ENCODE measurements at places on chromosomes 5 and 9.
A peak's percentile ranks its signal among the peaks of the same experiment; 100 is the strongest.

DNA sequence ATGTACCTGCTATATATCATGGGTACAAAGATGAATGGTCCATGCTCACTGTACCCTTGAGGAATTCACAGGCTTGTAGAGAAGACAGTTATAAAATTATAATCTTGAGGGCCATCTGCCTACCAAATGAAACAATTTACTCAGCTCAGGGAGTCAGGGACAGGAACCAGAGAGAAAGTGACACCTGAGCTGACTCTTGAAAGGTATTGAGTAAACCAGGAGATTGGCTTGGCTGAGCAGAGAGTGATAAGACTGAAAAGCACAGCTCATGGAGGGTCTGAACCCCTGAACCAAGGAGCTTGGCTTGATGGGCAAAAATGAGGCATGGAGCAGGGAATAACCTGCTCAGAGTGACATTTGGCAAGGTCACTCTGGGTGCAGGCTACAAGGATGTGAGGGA, 147.3 kb downstream of the FAM114A2 start:
- no peak for DNase-seq

- DNase-seq = no peak
Measured at GRCh38 chr5:147629196-147629595, 119.3 kb upstream of the DPYSL3 start.

DNA sequence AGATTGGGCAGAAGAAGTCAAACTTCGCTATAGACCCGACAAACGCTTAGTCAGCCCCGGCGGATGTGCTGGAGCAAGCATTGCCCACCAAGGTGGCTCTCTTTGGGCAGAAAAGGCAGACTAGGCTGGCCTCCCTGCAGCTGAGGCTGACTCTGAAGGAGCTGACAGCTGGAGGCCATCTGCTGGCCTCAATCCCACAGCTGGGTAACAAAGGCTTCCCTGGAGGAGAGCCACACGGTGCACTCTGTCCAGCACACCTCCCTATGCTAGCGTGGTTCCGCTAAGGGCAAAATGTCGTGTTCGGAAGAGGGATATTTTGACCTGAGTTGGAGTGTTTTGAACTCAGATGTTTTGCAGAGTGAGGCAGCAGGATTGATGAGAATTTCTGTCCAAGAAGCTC, 103.5 kb upstream of the PTCH1 start:
- DNase-seq = no peak

- no peak for DNase-seq
Measured at GRCh38 chr9:134396825-134397224, 70.6 kb downstream of the RXRA start.

DNA sequence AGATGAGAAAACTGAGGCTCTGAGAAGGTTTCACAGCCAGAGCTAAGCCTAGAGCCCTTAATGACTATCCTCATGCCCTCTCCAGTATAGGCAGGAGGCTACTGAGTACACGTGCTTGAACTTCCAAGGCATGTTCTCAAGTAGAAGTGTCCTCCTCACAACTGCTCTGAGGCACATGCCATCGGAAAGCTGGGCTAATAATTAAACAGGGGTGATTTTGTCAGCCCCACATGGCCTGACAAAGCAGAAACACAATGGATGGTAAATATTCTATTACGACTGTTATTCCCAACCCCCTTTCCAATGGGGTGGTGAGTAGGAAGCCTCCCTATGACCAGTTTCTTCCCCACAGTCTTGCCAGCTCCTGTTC, 34.3 kb downstream of the KCNIP1 start:
- no peak for DNase-seq

DNA sequence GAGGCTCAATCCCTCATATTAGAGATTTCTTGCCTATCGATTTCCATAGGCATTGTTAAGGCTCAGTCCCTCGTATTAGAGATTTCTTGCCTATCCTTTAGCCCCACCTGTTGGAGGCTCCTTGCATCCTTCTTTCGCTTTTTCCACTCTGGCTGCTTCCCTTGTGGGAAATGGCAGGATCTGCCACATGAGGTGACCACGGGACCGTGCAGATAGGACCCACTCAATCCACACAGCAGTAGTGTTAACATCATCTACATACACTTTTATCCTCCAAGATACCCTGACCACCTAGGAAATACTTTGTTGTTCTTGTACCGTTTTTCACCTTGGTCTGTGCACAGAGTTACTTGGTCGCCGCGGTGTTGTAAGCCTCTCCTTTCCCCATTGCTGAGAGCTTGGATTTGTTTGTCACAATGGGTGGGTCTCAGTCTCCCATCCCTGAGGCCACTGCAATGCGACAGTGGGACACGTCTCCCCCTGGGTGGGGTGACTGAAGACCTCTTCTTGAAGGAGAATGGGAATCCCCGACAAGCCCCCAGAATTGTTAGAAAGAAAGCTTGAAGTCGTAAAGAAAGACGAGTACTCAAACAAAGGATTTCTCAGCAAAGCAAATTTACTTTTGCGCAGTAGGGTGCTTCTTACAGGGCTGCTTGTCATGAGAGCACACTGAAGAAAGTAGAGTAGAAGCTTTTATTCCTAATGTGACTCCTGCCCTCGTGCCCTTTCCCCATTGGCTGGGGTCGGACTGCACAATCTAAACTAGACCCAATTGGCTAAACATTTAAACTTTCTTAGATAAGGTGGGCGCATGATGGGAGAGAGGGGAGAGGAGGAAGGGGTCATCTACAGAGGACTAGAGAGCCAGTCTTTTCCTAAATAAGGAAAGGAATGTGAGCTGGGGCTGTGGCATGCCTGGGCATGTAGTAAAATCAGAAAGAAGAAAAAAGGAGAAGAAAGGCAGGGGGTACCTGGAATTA, 19.8 kb downstream of the IFT74 start:
- DNase-seq = peak; percentile 21

GRCh38 chr9:1701113-1701512, 314.0 kb upstream of the SMARCA2 start:
- DNase-seq = peak; percentile 4

GRCh38 chr9:2281803-2282185, 266.6 kb downstream of the SMARCA2 start:
- no peak for DNase-seq

- no peak for DNase-seq
Measured at GRCh38 chr5:127805448-127805847, 102.3 kb downstream of the CCDC192 start.

GRCh38 chr9:121140162-121140561, 61.5 kb downstream of the RAB14 start:
- DNase-seq = no peak

GRCh38 chr9:13957089-13957488, 356.9 kb downstream of the NFIB start:
- DNase-seq = no peak

DNA sequence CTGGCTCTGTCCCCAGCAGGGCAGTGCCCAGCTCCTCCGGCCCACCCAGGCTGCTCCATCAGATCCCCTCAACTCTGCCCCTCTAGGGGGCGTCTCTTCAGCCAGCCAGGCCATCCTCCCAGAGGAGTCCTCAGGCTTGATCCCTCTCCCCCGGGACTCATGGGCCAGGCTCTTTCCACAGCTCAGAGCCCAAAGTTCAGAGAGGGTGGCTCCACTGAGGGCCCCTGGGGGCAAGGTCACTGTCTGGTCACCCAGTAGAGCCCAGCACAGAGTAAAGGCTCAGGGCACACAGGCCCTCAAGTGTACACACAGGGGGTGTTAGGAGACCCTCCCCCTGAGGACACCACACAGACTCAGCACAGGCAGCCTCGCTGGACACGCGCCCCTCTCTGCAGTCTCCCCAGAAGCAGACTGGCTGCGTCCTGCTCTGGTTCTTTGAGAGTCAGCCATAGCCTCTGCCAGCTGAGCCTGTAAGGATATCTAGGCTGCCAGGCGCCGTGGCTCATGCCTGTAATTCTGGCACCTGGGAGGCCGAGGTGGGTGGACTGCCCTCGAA, 64.8 kb downstream of the PAX5 start:
- no peak for DNase-seq

GRCh38 chr9:128103589-128103962, 24.0 kb downstream of the PTGES2 start:
- no peak for DNase-seq

- DNase-seq = no peak
Measured at GRCh38 chr5:43422143-43422542, 10.0 kb upstream of the CCL28 start.
